ENCODE measurements at places on chromosomes 2 and 18.
A peak's percentile ranks its signal among the peaks of the same experiment; 100 is the strongest.

GRCh38 chr2:138948070-138948539 is 167.9 kb upstream of the NXPH2 start:
- DNase-seq, result no peak

DNA sequence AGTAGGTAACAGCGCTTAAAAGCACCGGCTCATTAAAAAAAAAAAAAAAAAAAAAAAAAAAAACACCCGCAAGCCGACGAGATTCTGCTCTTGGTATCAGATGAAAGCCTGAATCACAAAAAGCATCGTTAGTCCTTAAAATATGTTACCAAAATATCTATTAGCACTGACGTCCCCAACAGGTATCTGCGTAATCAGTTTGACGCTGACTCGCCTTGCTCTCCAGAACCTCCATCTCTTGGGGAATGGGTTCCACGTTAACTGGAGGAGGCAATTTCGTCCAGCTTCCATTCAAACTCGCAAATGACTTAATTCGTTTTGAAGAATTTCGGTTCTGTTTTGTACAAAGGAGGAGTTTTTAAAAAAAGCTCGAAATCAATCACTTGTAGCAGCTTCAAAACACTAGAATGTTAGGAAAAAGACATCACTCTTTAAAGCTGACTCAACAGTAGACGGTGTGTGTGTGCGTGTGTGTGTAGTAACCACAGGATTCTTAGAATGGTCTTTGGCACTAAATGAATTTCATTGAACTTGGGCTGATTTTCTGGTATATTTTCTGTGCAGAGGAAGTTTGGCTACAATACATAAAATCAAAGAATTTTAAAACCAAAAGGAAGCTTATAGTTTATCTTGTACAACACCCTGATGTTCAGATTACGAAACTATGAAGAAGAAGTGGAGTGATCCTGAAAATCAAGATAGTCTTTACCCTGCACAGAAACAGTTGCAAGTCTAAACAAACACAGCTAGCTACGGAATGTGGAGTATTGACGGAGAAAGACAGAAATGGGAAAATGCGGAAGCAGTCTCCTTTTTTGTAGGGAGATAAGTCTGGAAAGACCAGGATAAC is 1.1 kb upstream of the PGAP1 start:
- DNase-seq, result peak; percentile 55

GRCh38 chr2:39304200-39304599 is 60.4 kb upstream of the CDKL4 start:
- no peak for DNase-seq

- no peak for DNase-seq
These were observed 264.7 kb downstream of the CYP26B1 start for GRCh38 chr2:71882949-71883472.

- DNase-seq, result no peak
These were observed 489.3 kb upstream of the CDH2 start for GRCh38 chr18:28666216-28666615.

GRCh38 chr2:218990612-218991011 is 2.6 kb downstream of the CRYBA2 start:
- DNase-seq, result no peak

GRCh38 chr2:70616168-70616694 is 62.6 kb upstream of the TGFA start:
- DNase-seq, result no peak

- no peak for DNase-seq
These were observed 447.1 kb upstream of the HS6ST1 start for GRCh38 chr2:128765811-128766210.

- no peak for DNase-seq
These were observed 200.6 kb downstream of the RND3 start for GRCh38 chr2:150286730-150287362.

- no peak for DNase-seq
These were observed 16.6 kb upstream of the E2F6 start for GRCh38 chr2:11482473-11483035.

DNA sequence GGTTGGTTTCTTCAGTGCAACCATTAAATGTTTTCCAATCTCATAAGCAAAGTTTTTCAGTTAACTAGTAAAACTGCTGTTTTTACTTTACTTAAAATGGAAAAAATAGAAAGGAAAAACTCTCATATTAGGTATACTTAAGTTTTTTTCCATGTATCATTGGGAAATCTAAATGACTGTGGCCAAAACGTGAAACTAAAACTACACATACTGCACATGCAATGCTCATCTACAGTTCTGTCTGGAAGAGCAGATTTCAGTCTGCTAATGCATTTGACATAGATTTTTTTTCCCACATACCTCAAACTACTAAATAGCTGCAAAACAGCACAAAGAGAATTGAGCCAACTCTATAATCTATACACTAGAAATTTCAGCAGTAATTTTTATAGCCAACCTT is 62.6 kb downstream of the COL5A2 start:
- DNase-seq, result no peak

DNA sequence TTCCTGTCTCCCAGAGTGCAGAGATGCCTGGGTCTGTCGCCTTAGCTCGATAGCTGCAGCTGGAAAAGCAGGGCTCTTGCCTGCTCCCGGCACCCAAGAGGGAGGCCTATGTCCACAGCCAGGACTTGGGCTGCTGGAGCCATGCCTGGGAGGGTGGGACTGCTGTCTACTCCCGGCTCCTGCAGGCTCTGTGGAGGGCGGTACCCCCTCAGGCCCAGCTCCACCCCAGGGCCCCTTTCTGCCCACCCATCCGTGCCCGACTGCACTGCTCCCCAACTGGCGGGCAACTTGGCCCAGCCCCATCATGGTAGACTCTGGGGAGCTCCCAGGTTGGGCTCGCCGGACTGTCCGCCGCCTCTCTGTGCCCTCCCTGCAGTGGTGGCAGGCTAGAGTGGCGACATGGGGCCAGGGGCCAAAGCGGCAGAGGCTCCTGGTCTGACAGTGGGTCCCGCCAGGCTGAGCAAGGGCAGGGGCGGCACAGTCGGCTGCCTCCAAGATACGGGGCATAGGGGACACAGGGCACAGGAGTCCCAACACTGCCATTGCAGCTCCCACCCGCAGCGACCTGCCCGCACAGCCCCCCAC is 901.0 kb downstream of the CCDC85A start:
- no peak for DNase-seq

- no peak for DNase-seq
These were observed 86.5 kb upstream of the PPP1CB start for GRCh38 chr2:28665041-28665704.

DNA sequence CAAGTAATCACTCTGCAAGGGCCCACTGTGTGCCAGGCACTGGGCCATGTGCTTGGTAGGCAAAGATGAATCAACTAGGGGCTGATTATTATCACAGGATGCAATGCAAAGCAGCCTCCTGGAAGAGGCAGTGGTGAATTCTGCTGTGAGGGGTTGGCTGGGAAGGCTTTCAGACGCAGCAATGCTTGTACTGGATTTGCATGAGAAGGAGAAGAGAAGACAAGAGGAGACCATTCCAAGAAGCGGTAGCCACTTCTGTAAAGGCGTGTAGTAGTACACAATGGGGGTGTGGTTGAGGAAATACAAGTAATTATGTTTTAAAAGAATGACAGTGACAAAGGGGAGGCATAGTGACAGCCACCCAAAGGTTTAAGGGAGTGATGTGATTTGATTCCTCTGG is 502.7 kb downstream of the PLCL1 start:
- no peak for DNase-seq

GRCh38 chr18:46398625-46399024 is 258.4 kb downstream of the LOXHD1 start:
- no peak for DNase-seq

DNA sequence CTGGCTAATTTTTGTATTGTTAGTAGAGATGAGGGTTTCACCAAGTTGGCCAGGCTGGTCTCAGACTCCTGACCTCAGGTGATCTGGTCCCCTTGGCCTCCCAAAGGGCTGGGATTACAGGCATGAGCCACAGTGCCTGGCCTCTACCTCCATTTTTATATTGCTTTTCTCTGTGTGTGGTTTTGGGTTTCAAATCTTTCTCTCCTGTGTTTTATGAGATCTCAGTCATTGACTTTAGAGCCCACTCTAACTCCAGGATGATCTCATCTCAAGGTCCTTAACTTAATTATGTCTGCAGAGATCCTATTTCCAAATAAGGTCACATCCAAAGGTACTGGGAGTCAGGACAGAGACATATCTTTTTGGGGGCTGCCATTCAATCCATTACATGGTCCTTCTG is 24.7 kb downstream of the ARL4C start:
- DNase-seq, result no peak

DNA sequence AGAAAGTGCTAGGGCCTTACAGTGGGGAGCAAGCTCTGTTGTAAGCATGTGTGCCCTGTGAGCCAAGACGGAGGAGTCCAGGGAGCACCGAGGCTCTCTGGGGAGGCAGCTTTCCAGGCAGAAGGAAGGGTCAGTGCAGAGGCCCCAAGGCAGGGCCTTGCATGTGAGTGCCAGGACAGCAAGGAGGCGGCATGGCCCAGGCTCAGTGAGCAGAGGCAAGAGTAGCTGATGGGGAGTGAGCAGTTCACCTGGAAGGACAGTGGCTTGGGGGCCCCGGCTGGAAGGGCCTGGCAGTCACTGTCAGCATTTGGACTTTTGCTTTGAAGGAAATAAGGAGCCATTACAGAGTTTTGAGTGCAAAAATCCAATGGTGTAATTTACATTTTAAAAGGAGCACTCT is 223.8 kb upstream of the RAB12 start:
- no peak for DNase-seq

DNA sequence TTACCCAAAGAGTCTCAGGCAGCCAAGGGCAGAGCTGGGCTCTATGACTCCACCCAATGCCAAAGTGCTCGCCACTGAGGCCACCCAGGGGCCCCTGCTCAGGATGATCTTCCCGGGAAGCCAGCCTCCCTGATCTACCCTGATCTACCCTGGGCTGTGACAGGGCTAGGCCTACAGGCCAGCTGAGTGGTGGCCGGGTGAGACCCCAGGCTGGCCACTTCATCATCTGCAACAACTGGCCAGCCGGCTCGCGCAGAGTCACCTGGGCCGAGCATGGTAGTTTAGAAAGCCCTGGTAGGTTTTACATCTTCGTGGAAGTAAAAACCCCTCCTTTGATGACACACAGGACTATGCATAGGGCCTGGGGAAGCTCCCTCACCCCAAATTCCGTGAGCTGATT is 276.3 kb downstream of the NDUFA10 start:
- no peak for DNase-seq

GRCh38 chr2:24269265-24269664 is 91.1 kb downstream of the ITSN2 start:
- DNase-seq, result no peak

- no peak for DNase-seq
These were observed 1.4 kb upstream of the SF3B6 start for GRCh38 chr2:24077535-24077877.

GRCh38 chr2:171323971-171324528 is 109.7 kb downstream of the METTL8 start:
- no peak for DNase-seq

DNA sequence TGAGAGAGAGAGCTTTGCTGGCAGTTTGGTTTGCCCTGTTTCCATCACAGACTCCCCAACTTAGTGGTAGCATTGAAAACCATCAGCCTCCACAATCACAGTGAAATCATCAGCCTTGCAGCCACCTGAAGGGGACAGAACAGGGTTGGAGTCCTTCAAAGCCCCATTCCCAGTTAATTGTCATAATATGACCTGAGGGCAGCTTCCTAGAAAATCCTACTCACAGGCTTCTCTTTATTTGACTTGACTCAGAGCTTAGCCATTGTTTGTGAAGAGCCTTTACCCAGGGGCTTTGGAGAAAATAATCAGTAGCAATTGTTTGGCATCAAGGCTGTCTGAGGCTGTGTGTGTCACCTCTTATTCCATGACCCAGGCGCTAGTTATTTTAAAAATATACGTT is 308.7 kb downstream of the CBLN2 start:
- DNase-seq, result no peak

- DNase-seq, result peak; percentile 30
These were observed 12.3 kb upstream of the STK17B start for GRCh38 chr2:196183528-196184231.

GRCh38 chr2:218876562-218877219 is 4.0 kb upstream of the WNT10A start:
- peak; percentile 86 for DNase-seq

DNA sequence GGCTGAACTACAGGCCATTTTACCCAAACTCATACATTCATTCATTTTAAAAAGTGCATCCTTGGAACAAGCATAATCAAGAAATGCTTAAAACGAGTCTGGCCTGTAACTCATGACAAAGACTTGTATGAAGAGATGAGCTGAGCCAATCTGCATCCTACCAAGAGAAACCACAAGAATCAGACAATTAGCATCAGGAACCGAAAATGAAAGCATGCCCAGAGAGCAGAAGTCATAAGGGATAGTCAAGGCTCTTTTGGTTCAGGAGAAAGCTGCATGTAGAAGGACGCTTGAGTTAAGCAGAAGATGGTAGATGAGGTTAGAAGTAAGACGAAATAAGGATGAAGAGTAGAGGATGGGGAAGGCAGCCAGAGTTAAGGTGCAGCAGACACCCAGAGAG is 137.0 kb upstream of the CTNNA2 start:
- no peak for DNase-seq

GRCh38 chr2:64904413-64905329 is 84.5 kb upstream of the SLC1A4 start:
- no peak for DNase-seq

- DNase-seq, result no peak
These were observed 1.6 kb upstream of the GPR45 start for GRCh38 chr2:105239924-105240323.

DNA sequence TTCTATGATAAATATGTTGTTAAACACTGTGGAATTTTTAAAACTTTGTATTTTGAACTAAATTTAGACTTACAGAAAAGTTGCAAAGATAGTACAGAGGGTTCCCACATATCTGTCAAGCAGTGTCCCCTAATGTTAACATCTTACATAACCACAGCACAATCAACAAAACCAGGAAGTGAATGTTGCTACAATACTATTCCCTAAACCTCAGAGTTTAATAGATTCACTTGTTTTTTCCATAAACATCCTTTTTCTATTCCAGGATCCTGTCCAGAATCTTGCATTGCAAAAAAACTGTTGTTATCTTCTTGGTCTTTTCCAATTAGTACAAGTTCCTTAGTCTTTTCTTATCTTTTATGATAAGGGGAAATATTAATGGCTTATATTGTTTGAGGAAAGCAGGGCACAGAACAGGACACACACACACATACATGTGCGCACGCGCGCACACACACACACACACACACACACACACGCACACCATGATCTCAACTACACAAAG is 251.1 kb upstream of the TRIB2 start:
- no peak for DNase-seq

- DNase-seq, result no peak
These were observed 13.6 kb upstream of the IL1RN start for GRCh38 chr2:113113807-113114206.

- DNase-seq, result no peak
These were observed 255.1 kb upstream of the THUMPD2 start for GRCh38 chr2:40034198-40034597.

Data from CD4-positive, alpha-beta T cell treated with Interleukin-10 for 1 hour (primary cell).